ENCODE measurements at places on chromosomes 12 and 14.

- no peak for DNase-seq
These were observed 145.4 kb upstream of the KITLG start for GRCh38 chr12:88725592-88726143.

GRCh38 chr12:2008677-2009076, 4.4 kb upstream of the DCP1B start:
- no peak for DNase-seq

GRCh38 chr12:124174451-124175348, 120.2 kb upstream of the RFLNA start:
- peak; percentile 96 for DNase-seq

GRCh38 chr12:107605293-107605692, 80.3 kb upstream of the PWP1 start:
- DNase-seq = no peak

DNA sequence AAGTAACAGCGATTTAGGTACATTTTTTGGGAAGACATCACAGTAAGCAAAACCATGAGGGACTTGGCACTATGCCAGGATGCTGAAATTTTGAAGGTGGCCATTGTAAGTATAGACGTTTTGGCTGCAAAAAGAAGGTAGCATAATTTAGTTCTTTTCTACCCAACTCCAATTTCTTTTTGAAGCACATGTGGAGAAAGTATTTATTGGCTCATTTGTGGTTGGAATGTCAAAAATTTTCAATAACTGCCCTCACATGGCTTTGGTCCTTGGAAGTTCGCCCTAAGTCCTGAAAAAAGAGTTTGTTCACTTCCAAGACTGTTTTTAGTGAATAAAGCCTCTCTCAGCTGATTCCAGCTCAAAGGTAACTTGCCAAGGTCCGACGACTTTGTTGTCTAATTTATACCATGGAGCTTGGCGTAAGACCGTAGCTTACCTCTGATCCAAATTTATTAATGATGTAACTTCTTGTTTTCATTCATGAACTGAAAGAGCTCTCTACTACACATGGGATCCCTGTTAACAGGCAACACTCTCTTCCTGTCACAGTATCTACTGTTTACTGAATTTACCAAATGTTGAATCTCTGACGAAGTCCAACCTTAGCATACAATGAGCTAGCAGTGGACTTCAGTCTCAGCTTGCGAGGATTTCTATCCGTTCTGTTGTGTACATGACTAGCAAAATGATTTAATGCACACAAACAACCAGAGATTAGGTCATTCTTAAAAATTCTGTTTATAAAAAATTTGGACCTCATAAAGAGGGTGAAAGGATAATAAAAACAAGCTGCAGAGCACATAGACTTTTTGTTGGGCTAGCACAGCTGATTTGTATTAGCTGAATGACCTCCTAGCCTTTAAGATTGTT, 49.0 kb downstream of the MSRB3 start:
- DNase-seq = no peak
